ENCODE measurements at places on chromosomes 13 and 19. TPM values are rescaled to one million over a fixed set of nuclear protein-coding genes. Genes with fewer than 3 reads are reported as not detected.

SPACA4 gene
- polyA plus RNA-seq, result not detected

RASIP1 gene
- polyA plus RNA-seq, result 40.9 TPM

OR10H3 gene
- polyA plus RNA-seq, result not detected

SPACA6 gene
- 29.4 TPM for polyA plus RNA-seq

FARP1 gene
- 30.8 TPM for polyA plus RNA-seq

PSG3 gene
- polyA plus RNA-seq, result not detected

TMEM221 gene
- 0.16 TPM for polyA plus RNA-seq

UGGT2 gene
- 7.2 TPM for polyA plus RNA-seq

FFAR1 gene
- polyA plus RNA-seq, result 30.1 TPM

B3GNT3 gene
- polyA plus RNA-seq, result 2.6 TPM

ZNF763 gene
- 3.6 TPM for polyA plus RNA-seq

PRR19 gene
- polyA plus RNA-seq, result 0.99 TPM

OLFM2 gene
- polyA plus RNA-seq, result 12.4 TPM

CYP4F8 gene
- polyA plus RNA-seq, result not detected

PEG3 gene
- polyA plus RNA-seq, result 2.8 TPM

C1QTNF9 gene
- polyA plus RNA-seq, result 0.38 TPM

THSD1 gene
- polyA plus RNA-seq, result 1.9 TPM

ZNF709 gene
- polyA plus RNA-seq, result 0.87 TPM

FGF21 gene
- not detected for polyA plus RNA-seq

GRK1 gene
- 0.04 TPM for polyA plus RNA-seq

MEF2B gene
- 2.8 TPM for polyA plus RNA-seq

OR4F17 gene
- not detected for polyA plus RNA-seq

KLK12 gene
- not detected for polyA plus RNA-seq

MISP gene
- polyA plus RNA-seq, result 1.3 TPM

Data from pancreas (tissue), 10 donors.